H1 (cell line): ENCODE measurements at places on chromosomes 6 and 20. TPM values are rescaled to one million over a fixed set of nuclear protein-coding genes. Genes with fewer than 3 reads are reported as not detected.

SLC22A16 gene
- not detected in 2 replicates for total RNA-seq

DCDC2 gene
- total RNA-seq, result 0.15 and 0.23 TPM in 2 replicates

ANGPT4 gene
- 0.06 and 0.07 TPM in 2 replicates for total RNA-seq

DPPA5 gene
- 1.5 and 2.0 TPM in 2 replicates for total RNA-seq

TMEM239 gene
- total RNA-seq, result not detected in 2 replicates

- no peak for DNase-seq
Measured at GRCh38 chr6:132513831-132514545, 1.1 kb upstream of the STX7 start.

MYL9 gene
- 193 TPM in 2 replicates for total RNA-seq

GRCh38 chr20:2559651-2560050 lies 23.3 kb downstream of the TMC2 start:
- no peak for DNase-seq

TRIM40 gene
- total RNA-seq, result not detected in 2 replicates

DNA sequence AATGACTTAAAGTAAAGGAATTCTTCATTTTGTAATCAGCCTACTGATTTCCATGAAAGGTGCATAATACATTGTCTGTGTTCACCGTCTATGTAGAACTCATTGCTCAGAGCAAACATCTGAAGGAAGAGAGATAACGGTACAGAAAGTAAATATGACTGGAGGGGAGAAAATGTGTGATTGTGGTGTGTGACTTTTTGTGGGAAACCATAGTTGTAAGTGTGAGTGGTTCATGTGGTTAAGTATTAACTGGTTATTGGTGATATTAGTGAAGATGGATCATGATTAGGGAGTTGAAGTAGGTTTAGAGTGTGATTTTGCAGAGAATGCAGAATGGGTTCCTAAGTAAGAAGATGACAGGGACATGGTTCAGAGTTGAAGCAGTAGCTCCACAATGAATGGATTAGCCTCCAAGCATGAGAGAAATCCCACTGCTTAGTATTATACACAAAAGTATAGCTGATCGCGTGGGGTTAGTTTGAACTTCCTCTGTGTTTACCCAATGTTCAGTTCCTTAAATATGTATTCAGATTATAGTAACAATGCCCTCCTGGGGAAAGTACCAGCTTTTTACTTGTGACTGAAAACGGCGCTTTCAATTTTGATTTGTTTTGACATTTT lies 368.9 kb downstream of the UTRN start:
- no peak for DNase-seq

TAGAP gene
- not detected in 2 replicates for total RNA-seq

GRCh38 chr6:2639896-2640295 lies 110.8 kb downstream of the MYLK4 start:
- DNase-seq, result peak; percentile 37

- DNase-seq, result no peak
Measured at GRCh38 chr6:16543521-16543920, 217.7 kb downstream of the ATXN1 start.

DNA sequence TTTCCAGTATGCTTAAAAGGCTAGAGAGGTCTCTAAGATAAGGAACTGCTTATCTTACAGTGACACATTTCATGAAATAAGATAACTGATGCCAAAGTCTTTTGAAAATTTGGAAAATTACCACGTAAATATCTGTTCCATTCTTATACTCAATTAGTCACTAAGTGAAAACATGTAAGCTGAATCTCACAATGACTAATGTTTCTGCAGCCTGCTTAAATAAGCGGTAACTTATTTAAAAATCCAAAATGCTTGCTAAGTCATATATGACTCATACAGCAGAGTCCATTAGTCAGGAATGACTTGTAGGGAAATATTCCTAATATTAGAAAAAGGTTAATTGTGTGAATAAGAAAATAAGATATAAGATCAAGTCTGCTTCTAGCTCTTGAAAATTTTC lies 27.8 kb upstream of the LGSN start:
- DNase-seq, result no peak

PSORS1C1 gene
- total RNA-seq, result 0.36 and 0.52 TPM in 2 replicates

- DNase-seq, result no peak
Measured at GRCh38 chr6:143734641-143735063, 56.9 kb downstream of the PHACTR2 start.

- no peak for DNase-seq
Measured at GRCh38 chr6:5435449-5435848, 174.1 kb downstream of the FARS2 start.

GRCh38 chr20:62511915-62512610 lies 36.3 kb upstream of the GATA5 start:
- no peak for DNase-seq

BANF2 gene
- total RNA-seq, result not detected in 2 replicates

GRCh38 chr6:28981431-28981832 lies 23.7 kb downstream of the ZNF311 start:
- peak; percentile 82 for DNase-seq

DNA sequence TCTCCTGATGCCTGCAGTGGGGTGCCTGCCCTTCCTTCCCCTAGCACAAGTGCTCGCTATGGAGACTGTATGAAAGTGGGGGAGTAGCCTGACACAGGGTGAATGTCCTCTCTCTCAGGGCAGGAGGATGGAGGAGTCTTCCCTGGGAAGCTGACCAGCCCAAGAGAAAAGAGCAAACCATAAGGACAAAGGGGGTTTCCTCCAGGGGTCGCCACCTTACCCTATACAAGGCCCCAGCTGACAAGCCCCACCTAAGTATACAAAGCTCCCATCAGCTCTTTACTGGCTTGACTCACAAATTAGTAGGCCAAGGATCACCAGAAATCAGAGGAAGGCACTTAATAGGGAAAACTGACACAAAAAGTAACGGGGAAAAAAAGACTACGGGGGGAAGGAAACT lies 54.1 kb downstream of the PLAGL1 start:
- no peak for DNase-seq

DNA sequence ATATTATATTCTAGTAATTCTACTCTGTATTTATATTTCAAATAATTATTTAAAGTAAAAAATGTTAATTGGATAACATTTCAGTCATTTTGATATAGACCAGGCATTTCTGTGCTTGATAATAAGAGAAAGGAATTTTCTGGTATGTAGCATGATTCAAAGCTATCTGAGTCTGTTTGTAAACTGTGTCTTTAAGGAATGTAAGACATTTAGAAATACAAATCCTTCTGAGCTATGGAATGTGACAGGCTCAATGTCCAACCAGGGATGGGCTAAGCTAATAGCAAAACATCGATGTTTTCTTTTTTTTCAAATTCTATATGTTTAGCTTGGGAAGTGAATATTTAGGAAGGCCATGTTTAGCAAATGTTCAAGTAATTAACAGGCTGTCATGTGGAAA lies 41.5 kb upstream of the FAM83B start:
- DNase-seq, result no peak

HAO1 gene
- total RNA-seq, result not detected in 2 replicates

DNA sequence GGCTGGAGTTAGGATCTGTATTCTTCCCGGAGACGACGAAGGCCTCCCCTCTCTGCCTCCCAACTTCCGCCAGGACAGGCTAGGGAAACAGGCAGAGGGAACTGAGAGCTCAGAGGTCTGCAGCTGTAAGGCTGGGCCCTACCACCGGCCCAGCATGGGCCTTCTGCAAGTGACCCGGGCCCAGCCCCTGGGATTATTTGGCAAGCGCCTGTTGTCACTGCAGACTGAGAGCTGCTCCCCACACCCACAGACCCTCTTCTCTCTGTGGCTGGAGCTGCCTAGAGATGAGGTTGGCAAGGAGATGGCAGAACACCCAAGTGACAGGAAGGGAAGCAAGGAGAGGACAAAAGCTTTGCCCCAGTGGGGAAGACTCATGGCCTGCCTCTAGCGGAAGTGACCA lies 212.6 kb downstream of the ZDHHC14 start:
- DNase-seq, result no peak

SASH1 gene
- total RNA-seq, result 18.0 and 20.2 TPM in 2 replicates

DNA sequence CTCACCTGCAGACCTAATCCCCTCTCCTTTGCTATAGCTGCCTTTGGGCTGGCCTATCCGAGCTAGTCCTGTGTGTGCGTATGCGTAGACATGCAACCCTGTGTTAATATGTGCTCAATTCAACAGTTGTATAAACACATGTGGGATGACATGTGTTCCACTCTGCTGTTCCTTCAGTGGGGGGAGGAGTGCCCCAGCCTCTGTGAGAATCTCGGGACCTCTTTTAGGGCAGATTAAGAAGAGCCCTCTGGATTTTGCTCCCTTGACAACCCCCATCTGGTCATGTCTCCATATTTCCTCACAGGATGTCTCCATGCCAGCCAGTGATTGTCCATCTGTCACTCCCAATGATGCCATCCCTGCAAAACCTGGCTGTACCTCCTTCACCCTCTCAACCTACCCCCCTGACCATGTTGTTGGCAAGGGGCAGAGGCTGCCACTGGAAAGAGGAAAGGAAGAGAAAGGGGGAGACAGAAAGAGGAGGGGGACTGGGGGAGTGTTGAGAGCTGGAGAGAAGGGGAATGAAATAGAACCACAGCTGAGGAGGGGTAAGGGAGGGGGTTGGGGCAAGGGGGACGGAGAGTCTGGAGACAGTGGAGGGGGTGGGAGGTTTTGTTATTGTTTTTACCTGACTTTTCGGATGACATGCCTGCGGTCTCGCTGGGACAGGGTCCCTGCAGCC lies 417 bp downstream of the PRRT1 start:
- no peak for DNase-seq

- no peak for DNase-seq
Measured at GRCh38 chr6:150661216-150662007, 61.7 kb downstream of the PLEKHG1 start.

PI16 gene
- not detected in 2 replicates for total RNA-seq

DNA sequence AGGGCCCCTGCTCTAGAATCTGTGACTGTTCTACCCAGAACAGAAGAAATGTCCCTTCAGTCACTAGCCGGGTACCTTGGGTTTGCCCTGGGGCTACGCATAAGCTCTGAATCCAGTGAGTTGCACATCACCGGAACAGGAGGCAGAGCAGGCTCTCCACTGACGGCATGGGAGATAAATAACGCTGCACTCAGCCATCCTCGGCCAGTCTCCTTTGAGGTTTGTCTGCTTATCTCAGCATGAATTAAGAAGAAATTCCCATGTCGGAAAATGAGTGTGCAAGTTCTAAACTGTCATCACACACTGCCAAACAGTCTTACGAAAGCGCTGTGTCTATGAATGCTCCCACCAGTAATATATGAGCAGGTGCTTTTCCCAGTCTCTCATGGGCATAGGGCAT lies 90.8 kb downstream of the FAM50B start:
- DNase-seq, result no peak

DNA sequence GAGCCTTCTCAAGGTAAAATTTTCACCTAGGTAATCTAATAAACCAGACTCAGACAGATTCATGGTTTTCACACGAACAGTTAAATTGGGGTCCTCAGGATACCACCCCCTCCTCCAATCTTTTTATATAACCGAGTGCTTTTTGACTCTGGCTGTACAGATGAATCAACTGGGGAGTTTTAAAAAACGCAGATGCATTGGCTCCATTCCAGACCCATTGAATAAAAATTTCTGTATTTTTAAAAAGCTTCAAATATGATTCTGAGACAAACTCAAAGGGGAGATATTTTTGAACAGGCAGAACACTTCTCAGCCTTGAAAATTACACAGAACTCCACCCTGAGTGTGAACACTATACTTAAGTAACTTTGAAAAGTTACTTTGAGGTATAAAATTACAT lies 7.2 kb downstream of the UTRN start:
- DNase-seq, result no peak

- no peak for DNase-seq
Measured at GRCh38 chr20:35360033-35360432, 51.7 kb downstream of the UQCC1 start.

KIF6 gene
- total RNA-seq, result 0.65 and 1.5 TPM in 2 replicates

DNA sequence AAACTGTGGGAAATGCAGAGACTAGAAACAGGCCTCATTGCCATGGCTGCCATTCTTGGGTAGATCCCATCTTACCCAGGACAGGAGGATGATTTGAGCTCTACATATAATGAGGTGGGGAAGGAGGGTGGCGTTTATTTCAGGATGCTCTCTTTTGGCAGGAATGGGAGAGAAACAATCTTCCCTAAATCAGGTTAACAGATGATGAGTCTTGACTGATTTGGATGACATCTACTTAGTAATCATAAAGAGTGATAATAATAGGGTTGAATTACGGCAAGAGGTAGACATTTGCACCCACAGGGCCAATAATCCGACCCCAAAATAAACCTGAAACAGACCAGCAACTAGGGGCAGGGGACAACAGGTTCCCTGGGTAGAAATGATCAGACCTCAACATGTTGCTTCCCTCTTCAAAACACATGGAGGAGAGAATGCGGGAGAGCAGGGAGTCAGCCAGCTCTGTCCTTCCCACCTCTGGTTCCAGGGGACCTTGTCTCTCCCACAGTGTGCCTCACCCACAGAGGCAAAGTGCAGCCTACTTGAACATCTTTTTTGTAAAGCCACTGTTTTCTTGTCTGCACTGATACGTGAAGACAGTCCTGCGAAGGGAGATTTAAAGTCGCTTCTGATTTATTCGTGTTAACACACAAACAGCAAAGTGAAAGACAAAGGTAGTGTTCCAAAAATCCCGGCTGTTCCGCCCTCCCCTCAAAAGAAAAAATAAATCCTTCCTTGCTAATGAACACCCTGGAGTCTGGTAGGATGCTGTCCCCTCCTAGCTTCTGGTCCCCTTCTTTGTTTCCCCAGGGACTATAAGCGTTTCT lies 3.9 kb downstream of the FOXQ1 start:
- DNase-seq, result no peak

GRCh38 chr20:45937765-45938164 lies 3.3 kb downstream of the PCIF1 start:
- DNase-seq, result no peak

GPSM3 gene
- total RNA-seq, result 6.0 and 6.6 TPM in 2 replicates

DNA sequence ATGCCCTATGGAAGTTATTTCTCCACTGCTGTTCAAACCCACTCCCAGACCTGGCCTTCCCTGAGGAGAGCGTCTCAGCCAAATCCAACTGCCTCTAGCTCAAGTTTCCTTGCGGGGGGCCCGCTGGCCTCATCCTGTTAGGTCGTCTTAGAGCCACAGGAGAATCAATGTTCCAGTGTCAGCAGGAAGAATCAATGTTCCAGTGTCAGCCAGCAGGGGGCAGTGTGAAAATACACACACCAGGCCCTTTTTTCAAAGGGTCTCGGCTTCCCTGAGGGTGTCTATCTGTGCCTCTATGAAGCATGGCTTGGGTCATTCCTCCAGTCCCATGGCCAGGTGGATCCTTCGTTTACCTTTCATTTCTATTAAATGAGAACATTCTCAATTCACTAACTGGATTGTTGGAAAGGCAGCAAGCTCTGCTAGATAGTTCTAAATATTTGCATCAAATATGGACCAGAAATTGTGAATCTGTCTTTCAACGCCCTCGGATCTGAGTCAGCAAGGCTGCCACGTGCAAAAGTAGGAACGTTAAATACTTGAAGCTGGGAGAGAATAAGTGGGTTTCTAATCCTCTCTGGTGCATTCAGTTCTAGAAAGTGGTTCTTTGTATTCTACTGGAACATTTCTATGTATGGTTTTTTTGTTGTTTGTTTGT lies 19.2 kb downstream of the PRND start:
- peak; percentile 58 for DNase-seq

GRCh38 chr6:41306187-41306854 lies 19.8 kb upstream of the TREM1 start:
- no peak for DNase-seq

TRIM10 gene
- not detected in 2 replicates for total RNA-seq
